CD4-positive, alpha-beta T cell treated with Interleukin-15 for 4 hours (primary cell): ENCODE measurements at places on chromosomes 1 and 21.

DNA sequence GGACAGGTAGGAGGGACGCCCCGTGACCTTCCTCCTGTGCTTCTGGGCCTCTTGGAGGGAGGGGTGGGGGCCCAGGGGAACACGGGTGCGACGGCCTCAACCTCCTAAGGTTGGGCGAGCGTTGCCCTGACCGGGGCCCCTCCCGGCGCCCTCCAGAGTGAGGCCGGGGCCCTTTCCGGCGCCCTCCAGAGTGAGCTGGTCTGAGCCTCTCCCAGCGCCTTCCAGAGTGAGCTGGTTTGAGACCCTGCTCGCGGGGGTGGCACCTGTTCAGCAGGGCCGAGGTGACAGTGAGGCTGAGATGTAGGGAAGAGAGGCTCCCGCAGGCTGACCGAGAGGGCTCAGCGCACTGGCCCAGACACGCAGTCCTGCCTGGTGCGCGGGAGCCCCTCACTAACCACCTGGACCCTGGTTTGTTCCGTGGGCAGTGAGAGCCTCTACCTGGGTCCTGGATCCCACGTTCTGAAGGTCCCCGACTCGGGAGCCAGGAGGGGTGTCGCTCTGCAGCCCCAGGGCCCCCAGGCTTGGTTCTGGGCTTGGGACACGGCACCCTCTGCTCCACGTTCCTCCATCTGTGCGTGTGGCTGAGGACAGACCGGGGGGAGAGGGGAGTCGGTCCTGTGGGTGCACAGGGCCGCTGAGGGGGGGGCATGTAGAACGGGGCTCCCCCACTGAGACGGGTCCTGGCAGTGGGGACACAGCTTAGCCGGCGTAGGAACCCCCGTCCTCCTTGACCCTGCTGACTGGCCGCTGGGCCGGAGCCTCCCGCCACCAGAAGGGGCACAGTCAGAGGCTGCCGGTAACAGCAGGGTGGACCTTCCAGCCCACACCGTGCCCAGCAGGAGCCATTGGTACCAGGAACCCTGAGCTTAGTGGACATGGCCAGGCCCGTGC is 1.4 kb downstream of the COL6A1 start:
- DNase-seq, result no peak

DNA sequence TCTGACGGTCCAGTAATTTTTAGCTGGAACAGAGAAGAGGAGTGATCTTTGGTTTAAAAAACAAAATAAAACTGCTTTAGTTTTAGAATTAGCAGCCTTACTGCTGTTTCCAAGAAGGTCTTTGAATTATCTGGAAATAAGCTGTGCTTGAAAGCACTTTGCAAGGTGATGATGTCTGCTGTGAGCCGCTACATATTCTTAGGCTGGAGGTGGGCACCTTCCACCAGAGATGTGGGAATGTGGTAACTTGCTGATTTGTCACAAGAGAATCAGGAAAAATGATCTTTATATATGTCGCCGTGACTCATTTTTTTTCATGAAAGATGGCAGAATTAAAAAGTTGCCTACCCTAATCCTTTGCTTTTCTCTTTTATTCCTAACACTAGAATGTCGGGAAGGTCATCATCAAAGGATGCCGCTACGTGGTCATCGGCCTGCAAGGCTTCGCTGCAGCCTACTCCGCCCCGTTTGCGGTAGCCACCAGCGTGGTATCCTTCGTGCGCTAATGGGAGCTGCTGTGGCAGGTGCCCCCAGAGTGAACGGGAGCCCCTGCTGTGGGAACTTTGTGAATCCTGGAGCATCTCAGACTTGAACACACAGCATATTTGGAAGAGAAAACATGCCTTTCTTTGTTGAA is 6.2 kb downstream of the C1orf115 start:
- DNase-seq, result no peak

- no peak for DNase-seq
Observed at GRCh38 chr1:17060306-17060749, 6.5 kb upstream of the SDHB start.

DNA sequence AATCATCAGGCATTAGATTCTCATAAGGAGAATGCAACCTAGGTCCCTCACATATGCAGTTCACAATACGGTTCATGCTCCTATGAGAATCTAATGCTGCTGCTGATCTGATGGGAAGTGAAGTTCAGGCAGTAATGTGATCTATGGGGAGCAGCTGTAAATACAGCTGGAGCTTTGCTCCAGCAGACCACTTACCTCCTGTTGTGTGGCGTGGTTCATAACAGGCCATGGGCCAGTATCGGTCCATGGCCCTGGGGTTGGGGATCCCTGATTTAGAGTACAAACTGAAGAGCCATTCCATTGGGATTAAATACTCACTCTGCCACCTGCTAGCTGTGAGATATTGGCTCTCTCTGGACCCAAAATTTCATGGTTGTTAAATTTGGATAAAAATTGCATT is 244.6 kb upstream of the POGK start:
- no peak for DNase-seq

GRCh38 chr1:40044110-40044509 is 3.6 kb downstream of the CAP1 start:
- no peak for DNase-seq

DNA sequence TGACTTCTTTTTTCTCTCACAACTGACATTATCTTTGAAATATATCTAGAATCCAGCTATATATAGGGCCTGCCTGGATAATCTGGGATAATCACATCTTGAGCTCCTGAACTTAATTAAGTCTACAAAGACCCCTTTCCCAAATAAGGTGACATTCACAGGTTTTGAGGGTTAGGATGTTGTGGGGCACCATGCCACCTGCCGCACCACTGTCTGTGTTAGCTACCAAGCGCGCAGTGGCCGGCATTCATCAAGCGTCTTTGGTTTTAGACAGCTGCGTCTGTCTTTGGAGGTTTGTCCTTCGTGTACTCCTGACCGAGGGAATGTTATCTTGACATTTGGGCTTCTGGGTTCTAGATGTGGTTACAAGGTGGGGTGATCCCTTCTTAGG is 7.5 kb downstream of the TRAPPC10 start:
- no peak for DNase-seq

- DNase-seq, result no peak
Observed at GRCh38 chr1:76037324-76037723, 37.2 kb upstream of the ST6GALNAC3 start.

DNA sequence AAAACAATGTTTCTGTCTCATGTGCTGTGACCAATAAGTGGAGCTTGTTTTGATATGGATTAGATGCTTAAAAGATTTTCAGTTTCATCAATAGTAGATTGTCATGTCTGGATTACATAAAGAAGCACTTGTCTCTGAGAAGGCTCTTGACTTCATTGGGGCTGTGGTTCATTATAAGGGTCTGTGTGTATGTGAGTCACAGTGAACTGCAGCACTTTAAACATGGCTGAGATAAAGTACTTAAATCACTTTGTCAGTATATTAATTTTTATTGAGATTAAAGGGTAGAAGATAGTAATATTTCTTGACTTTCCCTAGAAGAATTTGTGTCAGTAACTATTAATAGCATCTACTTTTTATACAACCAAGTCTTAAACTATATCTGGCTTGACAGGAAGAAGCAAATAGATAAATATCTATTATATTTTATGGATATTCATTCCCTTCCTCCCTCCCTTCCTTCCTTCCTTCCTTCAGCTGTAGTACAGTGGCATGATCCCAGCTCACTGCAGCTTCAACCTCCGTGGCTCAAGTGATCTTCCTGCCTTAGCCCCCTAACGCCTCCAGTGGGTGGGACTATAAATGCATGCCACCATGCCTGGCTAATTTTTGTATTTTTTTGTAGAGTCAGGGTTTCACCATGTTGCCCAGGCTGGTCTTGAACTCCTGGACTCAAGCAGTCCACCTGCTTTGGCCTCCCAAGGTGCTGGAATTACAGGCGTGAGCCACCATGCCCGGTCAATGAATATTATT is 48.8 kb downstream of the ZFYVE9 start:
- no peak for DNase-seq

- DNase-seq, result no peak
Observed at GRCh38 chr21:37402251-37402867, 35.8 kb downstream of the DYRK1A start.

DNA sequence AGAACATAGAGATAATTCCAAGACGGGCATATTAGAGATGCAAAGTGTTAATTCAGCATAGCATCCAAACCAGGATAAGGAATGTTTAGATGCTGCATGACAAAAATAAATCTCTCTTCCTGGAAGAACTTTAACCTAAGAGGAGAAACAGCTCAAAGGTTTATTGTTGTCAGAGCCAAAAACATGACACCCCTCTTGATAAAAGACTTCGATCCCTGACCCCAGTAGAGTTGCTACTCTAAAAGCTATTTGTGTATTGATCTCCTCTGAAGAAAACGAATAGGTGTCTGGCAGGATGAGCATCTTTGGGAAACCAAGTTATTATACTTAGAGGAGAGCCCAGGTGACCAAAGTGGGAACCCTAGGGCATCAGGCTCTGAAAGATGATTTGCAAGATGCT is 158.1 kb downstream of the PIGK start:
- DNase-seq, result no peak

DNA sequence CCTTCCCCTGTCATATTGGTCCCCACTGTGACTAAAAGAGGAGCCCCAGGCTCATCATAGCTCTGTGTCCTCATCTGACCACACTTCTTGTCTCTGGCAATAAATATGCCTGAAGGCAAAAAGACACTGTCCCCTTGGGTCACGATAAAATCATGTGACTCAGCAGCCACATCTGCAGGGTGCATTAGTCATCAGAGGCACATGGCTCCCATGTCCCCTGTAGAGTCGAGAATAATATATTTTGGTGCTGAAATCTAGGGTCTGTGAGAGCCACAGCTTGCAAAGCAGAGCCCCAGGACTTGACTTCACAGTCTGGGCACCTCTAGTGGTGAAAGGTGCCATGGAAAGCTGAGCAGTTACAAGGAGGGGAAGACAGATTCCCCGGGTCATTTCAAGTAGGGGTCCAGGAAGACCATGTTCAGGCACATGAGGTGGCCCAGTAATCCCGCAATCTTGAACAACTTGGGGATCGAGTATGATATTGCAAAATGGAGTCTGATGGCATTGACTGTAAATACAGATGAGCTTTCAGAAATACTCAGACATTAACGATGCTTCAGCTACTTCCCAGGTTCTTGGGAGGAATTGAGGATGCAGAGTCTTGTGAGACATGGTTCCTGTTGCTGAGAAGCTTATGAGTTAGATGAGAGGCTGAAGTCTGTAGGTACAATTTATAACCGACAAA is 68.6 kb downstream of the SLC35F3 start:
- DNase-seq, result no peak

- no peak for DNase-seq
Observed at GRCh38 chr21:14716761-14717396, 170.8 kb upstream of the SAMSN1 start.

DNA sequence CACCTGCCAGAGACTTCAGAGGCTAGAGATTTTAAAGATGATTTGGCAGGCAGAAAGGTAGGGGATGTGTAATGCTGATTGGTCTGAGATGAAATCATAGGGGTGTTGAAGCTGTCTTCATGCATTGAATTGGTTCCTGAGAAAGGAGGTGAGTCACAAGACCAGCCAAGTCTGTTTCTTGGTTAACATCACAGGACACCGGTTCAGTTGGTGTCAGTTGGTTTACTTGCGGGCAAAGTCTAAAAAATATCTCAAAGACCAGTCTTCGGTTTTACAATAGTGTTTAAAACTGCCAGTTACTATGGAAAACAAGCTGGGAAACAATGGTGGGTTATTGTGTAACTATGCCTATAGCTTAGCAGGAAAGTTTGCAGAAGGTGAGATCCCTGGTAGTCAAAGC is 305.9 kb downstream of the BARHL2 start:
- no peak for DNase-seq

- no peak for DNase-seq
Observed at GRCh38 chr1:31822766-31823165, 6.9 kb upstream of the SPOCD1 start.

DNA sequence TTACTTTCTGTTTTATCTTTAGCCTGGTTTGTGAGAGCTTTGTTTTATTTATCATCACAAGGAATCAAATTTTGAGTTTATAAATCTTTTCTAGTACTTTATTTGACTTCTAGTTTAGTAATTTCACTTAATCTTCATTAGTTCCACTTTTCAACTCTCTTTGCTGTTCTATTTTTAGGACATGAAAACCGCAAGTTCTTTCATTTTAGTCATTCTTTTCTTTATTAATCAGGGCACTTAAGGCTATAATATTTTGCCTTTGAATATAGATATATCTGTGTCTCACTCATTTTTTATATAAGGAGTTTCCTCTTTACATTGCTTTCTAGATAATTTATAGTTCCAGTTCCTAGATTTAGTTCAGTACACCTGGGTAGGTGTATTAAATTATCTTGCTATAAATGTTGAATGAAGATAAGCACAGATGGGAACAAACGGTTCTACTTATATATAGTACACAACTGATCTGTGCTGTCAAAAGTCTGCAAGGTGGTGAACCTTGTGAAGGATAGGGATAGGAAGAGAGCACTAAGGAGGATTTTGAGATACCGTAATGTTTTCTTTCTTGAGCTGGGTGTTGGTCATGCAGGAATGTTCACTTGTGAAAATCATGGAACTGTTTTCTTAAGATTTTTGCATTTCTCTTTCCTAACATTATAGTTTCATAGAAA is 402.3 kb downstream of the RYR2 start:
- DNase-seq, result no peak

GRCh38 chr1:26045722-26046245 is at the start of gene SLC30A2:
Gene SLC30A2 (minus strand): TSS chr1:26046118. CDS start chr1:26045896, 222 bp downstream.
- no peak for DNase-seq

- no peak for DNase-seq
Observed at GRCh38 chr21:33700491-33700890, 58.2 kb downstream of the ITSN1 start.

DNA sequence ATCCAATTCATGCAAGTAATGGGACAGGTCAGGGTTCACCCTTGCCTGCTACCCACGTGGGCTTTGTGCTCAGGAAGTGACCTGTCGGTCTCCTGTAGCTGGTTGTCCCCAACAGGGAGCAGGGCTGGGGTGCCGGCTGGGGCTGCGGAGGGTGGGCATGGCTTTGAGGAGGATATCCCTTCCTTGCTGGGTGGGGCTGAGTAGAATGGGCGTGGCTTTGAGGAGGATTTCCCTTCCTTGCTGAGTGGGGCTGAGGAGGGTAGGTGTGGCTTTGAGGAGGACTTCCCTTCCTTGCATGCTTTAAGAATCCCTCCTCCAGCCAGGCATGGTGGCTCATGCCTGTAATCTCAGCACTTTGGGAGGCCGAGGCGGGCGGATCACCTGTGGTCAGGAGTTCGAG is 151.3 kb downstream of the CLIC6 start:
- no peak for DNase-seq

DNA sequence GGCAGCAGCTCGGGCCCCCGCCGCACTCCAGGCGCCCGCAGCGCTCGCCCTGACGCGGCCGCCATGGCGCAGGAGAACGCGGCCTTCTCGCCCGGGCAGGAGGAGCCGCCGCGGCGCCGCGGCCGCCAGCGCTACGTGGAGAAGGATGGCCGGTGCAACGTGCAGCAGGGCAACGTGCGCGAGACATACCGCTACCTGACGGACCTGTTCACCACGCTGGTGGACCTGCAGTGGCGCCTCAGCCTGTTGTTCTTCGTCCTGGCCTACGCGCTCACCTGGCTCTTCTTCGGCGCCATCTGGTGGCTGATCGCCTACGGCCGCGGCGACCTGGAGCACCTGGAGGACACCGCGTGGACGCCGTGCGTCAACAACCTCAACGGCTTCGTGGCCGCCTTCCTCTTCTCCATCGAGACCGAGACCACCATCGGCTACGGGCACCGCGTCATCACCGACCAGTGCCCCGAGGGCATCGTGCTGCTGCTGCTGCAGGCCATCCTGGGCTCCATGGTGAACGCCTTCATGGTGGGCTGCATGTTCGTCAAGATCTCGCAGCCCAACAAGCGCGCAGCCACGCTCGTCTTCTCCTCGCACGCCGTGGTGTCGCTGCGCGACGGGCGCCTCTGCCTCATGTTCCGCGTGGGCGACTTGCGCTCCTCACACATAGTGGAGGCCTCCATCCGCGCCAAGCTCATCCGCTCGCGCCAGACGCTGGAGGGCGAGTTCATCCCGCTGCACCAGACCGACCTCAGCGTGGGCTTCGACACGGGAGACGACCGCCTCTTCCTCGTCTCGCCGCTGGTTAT is 2.8 kb downstream of the KCNJ9 start:
- peak; percentile 78 for DNase-seq
